ENCODE measurements at places on chromosomes 13 and 19.

GRCh38 chr13:30466358-30466714 is 600 bp upstream of the HMGB1 start:
- no peak for DNase-seq

DNA sequence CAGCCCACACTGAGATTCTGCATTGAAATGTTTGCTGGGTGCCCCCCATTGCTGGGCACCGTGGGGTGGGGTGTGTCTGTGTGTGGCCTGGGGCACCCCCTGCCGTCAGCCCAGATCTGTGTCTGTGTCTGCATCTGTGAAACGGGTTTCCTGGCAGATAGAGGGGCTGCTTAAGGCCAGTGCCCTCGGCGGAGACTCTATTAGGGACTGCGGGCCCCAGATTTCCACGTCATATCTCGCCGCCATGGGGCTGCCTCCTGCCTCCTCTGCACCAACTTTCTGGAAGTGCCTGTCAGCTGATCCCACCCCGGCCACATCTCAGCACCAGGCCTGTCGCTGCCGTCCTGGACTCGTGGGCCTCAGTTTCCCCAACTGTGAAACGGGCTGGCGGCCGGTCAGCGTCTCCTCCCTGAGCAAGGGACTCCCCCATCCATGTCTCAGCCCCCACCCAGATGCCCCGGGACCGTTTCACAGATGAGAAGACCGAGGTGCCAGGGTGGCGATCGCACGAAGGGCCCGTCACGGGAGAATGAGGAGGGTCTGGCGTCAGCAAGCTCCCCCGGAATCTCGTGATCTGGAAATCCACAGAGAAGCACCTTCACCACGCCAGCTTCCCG is 21.4 kb downstream of the ARID3A start:
- no peak for DNase-seq

DNA sequence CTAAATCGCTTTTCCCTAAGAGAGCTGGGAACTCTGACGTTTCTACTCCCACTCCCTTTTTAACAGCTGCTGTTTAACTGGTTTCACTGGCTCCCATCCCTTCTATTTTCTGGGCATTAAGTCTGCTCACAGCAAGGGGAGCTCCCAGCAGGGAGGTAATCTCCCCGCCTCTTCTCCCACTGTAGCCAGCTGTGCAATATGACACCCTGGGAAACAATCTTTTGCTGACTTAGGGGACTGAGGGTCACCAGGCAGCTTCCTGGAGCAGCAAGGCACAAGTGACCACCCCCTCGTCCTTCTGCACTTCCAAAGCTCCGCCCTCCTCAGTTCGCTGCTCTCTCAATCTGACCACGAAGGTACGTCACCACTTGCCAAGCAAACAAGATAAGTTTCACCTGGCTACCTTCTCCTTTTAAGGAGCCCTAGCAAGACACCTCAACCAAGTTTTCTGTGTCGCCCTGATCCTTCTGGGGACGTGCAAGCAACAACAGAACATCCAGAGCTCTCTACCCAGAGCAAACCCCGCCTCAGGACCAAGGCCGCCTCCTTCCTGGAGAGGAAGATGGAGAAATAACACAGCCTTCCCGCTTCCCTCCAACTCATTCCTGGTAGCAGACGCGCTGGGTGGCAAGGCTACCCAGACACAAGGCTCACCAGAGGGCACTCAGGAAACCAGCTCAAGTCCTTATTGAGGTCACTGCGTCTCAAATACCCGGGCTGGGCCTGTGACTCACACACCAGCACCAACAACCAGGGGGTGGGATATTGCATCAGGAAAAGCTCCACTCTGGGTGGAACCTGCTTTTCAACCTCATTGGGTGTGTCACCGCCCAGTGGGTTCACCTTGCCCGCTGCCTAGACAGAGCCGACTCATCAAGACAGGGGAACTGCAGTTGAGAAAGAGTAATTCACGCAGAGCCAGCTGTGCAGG is 92.4 kb downstream of the STK24 start:
- no peak for DNase-seq

DNA sequence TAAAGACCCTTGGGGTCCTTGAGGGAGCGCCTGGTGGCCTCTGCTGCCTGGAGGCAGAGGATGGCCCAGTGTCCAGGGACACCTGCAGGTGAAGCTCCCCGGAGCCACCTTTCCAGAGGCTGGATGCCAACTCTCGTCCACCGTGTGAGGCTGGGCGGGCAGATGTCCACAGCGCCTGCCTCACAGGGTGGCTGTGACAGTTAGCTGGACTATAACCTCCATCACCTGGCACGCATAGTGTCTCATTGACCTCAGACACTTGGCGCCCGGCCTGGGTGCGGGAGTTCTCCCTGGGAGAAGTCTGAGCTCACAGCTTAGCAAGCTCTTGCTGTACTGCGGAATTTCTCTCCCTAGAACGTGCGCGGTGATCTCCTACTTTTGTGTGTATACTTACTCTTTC is 9.8 kb downstream of the BICRA start:
- no peak for DNase-seq

DNA sequence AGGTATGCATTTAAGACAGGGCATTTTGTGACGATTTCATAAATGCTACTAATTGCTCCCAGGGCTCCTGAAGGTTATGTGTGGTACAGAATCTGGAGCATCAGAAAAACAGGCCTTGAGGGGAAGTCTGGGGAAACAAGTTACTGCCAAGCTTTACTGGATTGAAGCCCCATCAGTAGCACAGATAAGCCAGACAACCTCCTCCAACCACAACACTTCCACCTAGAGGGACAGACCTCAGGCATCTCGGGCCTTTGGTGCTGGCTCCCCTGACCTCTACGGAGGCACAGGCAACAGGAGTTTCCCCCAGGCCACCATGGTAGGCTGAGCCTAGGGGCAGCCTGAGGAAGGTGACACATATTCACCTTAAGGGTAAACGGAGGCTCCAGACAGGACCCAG is 54.1 kb downstream of the ABCC4 start:
- no peak for DNase-seq

GRCh38 chr19:5809053-5809452 is 4.2 kb downstream of the NRTN start:
- DNase-seq, result no peak

DNA sequence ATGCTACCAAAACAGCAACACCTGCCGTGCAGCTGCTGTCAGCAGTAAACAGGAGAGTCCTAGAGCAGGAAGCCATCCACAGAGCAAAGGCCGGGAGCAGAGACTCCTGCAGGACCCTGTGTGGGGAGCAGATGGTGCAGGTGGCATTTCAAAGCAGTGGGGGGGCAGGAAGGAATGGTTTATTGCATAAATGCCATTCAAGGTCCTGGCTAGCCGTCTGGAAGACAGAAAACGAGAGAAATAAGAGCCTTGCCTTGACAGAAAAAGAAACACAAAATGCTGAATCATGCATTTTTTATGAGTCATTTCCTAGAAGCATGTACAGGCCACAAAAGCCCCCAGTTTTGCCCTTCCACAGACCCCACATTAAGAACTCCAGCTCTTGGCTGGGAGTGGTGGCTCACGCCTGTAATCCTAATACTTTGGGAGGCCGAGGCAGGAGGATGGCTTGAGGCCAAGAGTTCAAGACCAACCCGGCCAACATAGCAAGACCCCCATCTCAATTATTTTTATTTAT is 5.4 kb downstream of the RSPH6A start:
- no peak for DNase-seq

DNA sequence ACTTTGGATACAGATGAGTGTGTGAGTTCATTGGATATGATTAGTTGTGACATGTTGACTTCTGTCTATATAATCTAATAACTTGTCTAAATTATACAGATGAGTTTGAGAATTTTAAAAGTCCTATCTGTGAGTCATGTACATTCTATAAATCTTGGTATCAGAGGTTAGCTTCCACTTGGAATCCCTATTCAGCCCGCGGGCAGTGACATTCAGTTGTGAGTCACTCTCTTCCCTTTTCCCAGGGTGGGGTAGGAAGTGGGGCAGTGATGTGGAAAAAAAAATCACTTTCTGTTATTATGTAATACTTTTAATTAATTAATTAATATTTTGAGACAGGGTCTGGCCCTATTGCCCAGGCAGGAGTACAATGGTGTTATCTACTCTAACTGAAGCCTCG is 33.0 kb upstream of the ZNF808 start:
- DNase-seq, result no peak

GRCh38 chr19:48703316-48703715 is 7.5 kb downstream of the FUT2 start:
- no peak for DNase-seq

GRCh38 chr19:49110567-49110966 is 3.6 kb upstream of the LIN7B start:
- DNase-seq, result no peak

- no peak for DNase-seq
Measured at GRCh38 chr13:23922005-23922932, 25.0 kb upstream of the C1QTNF9B start.

DNA sequence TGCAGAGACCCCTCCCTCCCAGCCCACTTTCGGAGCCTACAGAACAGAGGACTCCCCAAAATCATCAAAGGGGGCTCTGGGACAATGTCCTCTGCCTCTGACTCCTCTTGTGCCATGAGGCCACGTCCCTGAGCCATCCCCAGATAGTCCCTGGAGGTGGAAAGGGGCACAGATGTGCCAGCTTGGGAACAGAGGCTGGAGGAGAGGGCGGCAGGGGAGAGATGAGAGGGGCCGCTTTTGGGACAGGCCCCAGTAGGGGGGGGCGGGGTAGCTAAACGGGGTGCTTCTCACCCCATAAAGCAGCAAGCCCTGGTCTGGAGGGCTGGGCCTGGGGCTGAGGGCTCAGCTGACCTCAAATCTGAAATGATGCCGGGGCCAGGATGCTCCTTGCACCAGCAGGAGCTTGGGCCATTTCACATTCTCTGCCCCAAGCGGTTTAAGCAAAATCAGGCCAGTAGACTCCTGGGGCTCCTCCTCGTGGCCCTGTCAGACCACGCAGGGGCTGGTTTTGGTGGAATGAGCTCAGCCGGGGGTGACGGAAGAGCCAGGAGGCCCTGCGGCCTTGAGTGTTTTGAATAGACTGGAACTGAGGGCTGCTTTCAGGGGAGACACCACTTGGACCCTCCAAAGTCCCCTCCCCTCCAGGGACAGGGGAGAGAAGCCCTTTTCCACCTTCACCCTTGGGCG is 27.1 kb downstream of the ONECUT3 start:
- DNase-seq, result no peak

DNA sequence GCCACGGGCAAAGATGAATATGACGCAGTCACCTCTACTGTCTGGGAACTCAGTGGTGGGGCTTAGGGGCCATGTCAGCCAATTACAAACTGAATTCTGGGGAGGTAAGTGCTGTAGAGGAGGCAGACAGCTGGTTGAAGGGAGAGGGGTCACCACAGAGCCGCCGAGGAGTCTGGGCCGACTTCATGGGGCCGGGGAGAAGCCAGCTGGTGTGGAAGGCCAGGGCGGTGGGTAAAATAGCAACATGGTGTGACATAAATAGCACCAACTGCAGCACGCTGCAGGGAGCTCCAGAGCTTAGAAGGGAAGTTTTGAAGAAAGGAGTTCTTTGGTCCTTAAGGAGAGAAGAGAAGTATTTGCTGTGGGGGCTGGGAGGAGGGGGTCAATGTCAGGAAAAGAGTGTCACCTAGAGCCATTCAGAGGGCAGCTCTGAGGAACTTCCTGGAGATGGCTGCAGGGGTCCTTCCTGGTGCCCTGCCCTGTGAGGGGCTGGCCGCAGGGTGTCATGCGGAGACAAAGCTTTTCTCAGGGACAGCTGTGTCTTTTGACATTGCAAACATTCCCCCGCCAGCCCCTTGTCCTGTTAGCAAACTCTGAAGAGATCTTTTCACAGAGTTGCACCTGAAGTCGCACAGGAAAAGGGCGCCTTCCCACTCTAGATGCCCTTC is 6.4 kb downstream of the METTL21C start:
- no peak for DNase-seq

DNA sequence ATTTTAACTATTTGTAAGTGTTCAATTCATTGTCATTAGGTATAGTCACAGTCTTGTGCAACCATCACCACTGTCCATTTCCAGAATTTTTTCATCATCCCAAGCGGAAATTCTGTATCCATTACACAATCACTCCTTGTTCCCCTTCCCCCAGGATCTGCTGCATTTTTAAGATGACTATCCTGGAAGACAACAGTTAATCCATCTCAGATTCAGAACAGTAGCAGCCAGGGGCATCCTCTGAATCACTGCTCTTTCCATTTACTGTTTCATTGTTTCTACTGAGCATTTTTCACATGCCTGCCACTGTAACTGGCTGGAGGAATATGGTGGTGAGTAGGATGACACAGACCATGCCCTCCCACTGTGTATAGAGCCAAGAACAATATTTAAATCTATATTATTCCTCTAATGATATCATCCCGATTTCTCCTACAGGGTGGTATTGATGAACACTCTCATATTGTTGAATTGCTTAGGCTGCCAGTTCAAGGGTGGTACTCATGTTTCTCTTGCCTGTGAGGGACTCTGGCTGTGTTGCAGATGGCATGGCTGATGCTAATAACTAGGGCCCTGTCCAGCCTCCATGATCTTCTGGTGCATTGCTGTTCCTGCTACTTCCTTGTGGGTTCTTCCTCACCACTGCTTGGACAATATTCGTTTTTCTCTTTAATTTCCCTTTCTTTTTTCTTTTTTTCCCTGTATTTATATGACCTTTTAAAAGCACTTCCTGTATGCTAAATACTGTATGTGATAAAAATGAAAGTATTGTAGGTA is 59.0 kb downstream of the WDFY2 start:
- no peak for DNase-seq

- no peak for DNase-seq
Measured at GRCh38 chr13:107211073-107211472, 643.1 kb upstream of the ARGLU1 start.

DNA sequence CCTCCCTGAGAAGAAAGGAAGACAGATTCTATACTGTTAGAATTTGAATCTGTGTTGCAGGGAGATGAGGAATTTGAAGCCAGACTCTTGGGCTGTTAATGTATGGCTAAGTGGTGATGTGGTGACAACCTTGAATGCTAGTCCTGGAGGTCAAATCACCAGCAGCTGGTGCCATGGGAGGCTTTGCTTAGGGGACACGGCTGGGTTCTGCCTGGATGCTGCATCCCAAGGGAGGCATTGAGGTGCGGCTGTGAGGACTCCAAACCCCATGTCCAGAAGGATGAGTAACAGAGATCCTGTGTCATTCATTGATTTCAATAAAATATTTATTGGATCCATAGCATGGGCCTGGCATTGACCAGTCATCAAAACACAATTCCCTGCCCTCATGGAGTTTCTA is 42.3 kb downstream of the RFX2 start:
- DNase-seq, result no peak
